ENCODE measurements at places on chromosomes 5 and 9.

DNA sequence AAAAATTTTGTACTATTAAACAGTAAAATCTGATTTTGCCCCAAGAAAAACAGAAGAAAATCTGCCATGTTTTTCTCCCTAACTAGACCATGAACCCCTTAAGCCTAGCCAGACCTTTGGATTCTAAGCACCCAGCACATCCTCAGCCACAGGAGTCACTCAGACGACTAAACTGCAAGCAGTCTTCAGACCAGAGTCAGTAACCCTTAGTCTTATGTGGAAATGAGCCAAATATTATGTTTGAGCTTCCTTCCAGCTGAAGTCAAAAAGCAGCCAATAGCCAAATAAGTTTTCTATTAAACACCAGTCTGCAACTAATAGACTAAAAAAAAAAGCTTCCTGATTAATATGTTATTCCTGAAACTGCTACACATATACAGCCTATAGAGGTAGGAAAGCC lies 47.4 kb downstream of the GOLPH3 start:
- no peak for DNase-seq

DNA sequence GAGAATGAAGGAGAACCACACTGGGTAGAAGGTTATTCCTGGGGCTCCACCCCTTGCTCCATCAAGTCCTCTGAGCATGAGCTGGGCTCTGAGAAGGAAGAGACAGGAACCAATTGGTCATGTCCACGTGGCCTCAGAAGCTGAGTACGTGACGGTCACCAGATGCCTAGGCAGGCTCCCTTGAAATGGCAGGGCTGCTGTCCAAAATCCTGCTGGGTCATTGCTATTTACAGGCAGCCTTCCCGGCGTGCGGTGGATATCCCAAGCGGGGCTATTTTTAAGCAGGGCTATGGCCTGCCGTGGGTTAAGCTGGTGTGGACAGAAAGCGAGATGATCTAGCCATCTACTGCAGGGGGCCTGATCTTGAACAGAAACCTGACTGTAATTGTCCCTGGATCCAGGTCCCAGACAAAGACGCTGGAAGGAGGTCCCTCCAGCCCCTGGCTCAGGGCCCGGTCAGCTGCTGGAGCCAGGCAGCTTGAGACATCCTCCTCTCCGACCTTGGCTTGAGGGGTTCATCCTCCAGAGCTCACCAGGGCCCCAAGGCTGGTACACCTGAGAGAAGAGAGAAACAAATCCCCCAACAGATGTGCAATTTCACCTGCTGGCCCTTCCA lies 550 bp upstream of the CKMT2 start:
- no peak for DNase-seq

GRCh38 chr5:62538017-62538942 lies 40.3 kb upstream of the LRRC70 start:
- no peak for DNase-seq

GRCh38 chr9:125240649-125240999 lies 519 bp downstream of the HSPA5 start:
- DNase-seq, result peak; percentile 29

- DNase-seq, result no peak
These were observed 92.9 kb downstream of the GLDC start for GRCh38 chr9:6552498-6553121.

GRCh38 chr5:138226910-138227309 lies 13.8 kb upstream of the CDC23 start:
- DNase-seq, result no peak

DNA sequence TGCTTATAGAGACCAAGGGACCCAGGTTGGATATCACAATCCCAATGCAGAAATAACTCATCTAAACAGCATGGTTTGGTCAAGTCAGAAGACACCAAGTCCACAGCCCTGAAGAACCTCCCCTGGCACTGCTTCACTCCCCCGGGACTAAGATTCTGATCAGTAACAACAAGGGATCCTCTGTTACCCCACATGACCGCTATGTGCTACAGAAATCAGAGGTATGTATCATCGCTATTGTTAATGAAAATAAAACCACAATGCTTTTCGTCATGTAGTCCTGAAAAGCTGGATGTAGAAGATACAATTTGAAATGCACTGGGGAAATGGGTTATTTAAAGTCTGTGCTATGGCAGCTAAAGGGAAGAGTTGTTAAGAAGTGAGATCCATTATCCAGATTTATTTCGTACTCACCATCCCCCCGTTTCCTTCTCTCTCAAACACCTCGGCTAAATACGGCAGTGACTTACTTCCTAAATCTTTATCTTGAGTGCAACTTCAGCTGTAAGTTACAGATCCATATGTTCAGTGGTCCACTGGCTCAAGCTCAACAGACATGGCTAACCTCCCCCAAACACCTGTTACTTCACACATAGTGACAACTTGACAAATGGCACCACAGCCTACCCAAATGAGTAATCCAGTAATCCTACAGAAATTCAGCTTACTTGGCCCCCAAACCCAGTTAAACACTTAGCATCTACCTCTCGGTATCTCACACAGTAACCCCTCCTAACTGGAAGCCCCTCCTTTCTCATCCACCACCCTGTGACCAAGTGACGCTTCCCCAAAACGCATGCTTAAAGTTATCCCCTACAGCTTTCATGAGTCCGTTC lies 129.2 kb downstream of the MYO10 start:
- DNase-seq, result no peak

GRCh38 chr5:98296426-98296825 lies 477.0 kb upstream of the RGMB start:
- no peak for DNase-seq

GRCh38 chr5:79025054-79025472 lies 40.0 kb upstream of the ARSB start:
- DNase-seq, result peak; percentile 66

GRCh38 chr9:106704056-106704615 lies 158.8 kb upstream of the ZNF462 start:
- DNase-seq, result no peak

DNA sequence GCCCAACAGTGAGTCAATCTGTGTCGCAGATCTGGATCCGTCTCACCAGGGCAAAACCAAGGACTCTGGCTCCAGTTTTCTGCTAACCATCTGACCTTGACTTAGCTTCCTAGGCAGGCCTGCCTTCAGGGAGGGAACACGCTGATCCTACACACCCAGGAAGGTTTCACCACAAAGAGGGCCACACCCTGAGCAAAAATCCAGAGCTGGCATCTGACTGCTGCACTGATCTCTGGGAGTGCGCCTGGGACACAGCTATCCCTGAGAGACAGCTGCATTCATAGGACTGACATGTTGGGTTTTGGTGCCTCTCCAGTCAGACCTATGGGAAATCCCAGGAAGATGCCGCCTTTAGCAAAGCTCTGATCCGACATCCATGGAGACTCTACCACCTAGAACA lies 47.5 kb downstream of the CDK5RAP2 start:
- DNase-seq, result no peak

GRCh38 chr9:2066312-2067273 lies 51.4 kb downstream of the SMARCA2 start:
- no peak for DNase-seq

- DNase-seq, result no peak
These were observed 8.3 kb upstream of the SLC25A48 start for GRCh38 chr5:135826221-135826525.

- DNase-seq, result no peak
These were observed 544.7 kb upstream of the KLF4 start for GRCh38 chr9:108033976-108034964.

- no peak for DNase-seq
These were observed 35.1 kb downstream of the FAM13B start for GRCh38 chr5:137997726-137998213.

DNA sequence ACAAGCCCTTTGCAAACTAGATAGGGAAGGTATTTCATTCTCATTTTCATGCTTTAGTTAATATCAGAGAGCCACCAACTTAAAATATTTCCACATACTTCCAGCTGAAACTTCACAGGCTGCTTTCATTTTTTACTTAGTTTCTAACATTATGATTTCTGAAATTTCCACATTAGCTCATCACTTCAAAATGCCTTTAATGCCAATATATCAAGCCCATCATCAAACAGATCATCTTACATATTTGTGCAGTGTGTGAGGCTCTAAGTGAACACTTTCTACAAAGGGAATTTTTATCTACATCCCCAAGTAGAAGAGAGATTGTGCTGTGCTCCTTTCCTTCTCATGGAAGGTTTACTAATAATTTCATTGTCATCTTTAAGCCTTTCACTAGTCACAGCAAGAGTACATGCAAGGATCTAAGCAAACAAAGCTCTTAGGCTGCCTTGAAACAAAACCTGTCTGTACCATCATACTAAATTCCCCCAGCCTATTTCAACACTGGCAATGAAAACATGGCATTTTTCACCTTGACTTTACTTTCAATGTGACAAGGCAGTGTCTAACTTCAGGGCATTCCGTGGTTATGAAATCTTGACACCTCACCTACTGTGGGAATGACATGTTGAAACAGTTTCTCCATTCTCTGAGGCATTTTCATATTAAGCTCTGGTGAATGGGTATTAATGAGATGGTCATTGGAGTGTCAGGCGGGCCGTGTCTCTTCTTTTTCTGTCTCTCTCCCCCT lies 45.4 kb downstream of the PPP2R2B start:
- DNase-seq, result no peak

- no peak for DNase-seq
These were observed 1329.5 kb upstream of the WWC1 start for GRCh38 chr5:166961913-166962312.

DNA sequence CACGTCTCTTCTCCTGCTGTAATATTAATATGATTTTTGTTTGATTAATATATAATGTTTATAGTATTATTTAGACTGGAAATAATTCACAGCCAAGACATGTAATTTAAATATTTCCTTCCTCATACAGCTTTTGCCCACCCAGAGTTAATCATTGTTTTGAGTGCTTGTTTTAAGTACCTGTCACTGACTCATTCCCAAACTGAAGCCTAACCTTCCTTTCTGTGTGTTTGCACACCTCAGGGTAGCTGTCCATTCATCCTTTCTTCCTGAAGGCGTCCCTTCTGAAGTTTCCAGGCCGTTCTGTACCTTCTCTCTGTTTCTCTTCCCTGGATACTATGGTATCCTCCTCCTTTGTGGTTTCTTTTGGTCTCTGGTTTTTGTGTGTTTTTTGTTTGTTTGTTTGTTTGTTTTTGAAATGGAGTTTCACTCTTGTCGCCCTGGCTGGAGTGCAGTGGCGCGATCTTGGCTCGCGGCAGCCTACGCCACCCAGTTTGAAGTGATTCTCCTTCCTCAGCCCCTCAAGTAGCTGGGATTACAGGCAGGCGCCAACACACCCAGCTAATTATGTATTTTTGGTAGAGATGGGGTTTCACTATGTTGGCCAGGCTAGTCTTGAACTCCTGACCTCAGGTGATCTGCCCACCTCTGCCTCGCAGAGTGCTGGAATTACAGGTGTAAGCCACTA lies 312.4 kb downstream of the DOCK8 start:
- no peak for DNase-seq

DNA sequence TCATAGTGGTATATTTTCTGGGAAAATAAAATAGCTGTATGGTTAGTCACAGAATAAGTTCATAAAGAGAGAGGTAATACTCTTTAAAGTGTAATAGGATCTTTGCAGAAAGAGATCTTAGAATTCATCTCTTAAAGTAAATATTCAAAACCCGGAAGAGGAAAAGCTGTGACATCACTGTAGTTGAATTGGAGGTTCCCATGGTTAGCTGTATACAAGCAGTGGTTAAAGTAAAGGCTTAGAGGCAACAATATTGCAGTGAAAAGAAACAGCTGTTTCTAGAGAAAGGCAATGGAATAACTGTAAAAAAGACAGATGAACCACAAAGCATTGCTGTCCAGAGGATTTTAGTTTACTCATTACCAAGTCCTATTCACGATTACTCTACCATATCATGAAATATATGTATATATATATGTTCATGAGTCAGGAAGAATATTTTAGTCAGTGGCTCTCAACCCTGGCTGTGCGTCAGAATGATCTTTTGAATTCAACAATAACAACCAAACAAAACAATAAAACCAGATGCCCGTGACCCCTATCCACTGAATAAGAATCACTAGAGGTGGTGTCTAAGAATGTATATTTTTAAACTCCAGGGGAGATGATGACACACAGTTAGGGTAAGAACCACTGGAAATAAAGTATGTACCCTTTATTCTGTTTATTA lies 4.7 kb downstream of the ERCC6L2 start:
- DNase-seq, result no peak

DNA sequence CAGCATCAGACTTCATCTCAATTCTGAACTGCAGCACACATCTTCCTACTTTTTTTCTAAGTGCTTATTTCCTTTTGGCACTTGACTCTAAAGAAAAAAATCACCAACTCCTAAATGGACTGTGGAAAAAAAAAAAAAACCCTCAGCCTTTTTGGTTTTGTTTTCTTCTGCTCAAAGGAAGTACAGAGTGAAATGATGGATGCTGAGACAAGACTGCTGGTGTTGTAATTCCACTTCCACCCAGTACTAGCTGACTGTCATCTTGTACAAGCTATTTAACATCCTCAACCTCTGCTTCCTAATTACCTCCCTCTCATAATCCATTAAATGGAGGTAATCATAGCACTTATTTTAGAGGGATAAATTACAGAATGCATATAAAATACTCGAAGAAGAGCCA lies 171.5 kb upstream of the GNA14 start:
- no peak for DNase-seq

DNA sequence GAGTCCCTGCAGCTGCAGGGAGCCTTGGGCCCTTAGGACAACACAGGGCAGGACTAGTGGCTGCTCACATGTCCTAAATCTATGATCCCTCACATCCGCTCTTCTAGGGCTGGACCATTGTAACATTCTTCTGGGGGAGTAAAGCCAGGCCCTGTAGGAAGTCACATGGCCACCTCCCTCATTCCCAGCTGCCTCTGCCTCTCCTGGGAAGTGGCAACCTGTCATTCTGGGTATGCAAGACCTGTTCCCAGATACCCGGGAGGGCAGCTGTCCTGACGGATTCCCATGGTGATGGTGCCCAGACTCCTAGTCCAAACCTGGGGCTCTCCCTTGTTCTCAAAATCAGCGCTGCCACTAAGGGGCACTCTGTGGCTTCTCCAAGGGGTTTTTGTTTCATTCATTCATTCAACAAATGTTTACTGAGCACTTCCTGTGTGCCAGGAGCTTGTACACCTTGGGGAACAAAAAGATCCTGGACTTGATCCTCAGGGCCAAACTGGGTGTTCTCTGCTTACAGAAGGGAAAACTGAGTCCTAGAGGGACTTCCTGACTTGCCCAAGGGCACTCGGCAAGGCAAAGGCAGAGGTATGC lies 85.6 kb downstream of the PSD2 start:
- DNase-seq, result peak; percentile 90

DNA sequence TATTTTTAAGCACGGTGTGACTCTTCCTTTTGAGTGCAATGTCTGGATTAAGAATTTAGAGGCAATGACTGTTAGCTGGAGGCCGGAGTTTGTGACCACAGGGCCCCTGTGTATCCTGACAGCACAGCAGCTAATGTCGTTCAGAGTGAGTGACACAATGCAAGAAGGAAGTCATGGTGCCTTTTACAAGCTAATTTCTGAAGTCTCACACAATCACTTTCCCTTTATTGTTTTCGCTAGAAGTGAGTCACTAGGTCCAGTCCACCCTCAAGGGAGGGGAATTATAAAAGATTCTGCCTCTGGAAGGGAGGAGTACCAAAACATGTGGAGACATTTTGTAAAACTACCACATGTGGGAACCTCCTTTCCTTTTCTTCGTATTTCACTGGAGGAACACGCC lies 185.5 kb upstream of the FGF10 start:
- DNase-seq, result no peak

All from NCI-H774 (cell line).